ENCODE measurements at places on chromosomes 13 and 19.

DNA sequence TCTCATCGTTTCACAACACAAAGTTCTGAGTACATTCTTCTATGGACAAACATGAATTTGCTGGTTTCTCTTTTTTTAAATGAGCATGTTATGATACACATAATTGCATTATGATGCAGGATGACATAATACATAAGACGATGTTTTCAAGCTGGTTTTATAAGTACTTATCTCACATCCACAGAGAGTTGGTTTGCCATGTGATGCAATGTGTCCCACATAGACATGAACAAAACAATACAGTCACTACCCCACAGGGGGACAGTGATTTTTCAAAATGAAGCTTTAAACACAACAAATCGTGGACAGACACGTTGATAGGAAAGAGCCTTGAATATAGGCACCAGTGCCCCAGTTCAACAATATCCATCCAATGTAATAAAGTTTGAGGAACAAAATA is 447.1 kb downstream of the KLF12 start:
- no peak for DNase-seq

- no peak for DNase-seq
These were observed 172.3 kb upstream of the KLF12 start for GRCh38 chr13:74306496-74306895.

DNA sequence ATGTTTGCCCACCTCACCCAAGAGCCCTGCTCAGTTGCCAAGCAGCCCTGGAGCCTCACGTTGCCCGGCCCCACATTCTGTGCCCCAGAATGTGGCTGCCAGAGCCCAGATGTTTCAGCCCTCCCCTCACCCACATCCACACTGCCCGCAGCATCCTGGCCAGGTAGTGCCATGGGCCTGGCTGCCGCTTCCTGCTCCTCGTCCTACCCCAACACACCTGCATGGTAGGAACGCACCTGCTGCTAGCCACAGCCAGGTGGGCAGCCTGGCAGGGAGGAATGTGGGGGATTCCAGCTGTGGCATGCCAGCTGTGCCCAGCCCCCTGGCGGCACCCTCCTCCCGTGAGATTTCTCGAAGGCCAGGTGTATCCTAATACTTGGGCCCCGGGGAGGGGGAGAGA is 7.5 kb upstream of the NFIX start:
- DNase-seq = no peak

- no peak for DNase-seq
These were observed 8.3 kb downstream of the PLPPR3 start for GRCh38 chr19:813219-814151.

DNA sequence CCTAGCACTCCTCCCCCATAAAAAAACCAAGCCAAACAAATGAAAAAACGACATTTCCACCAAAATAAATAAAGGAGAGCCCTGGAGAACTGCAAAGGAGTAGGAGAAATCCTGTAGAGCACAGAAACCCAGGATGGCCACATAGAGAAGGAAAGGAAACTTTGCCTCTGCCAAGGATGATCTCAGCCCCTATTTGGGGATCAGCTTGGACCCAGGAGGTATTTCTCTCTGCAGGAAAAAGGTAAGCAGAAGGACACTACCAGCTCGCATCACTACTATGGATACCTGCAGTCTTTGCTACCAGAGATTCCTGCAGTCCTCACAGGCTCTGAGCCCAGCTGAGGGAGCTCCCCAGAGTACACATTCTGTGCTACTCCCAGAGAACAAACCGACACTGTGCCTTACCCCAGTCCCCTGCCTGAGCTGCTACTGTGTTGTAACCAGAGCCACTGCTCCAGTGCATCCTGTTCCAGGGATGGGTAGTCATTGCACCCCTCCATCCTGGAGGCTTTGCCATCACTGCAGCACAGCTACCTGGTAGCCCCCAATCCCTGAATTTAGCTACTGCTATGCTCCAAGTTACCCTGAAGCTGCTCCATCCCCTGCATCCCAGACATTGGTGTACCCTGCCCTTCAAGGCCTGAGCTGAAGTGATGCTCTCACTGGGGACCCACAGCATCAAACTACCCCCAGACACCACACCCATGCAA is 41.7 kb downstream of the VWA8 start:
- DNase-seq = no peak

Measured in activated CD4-positive, alpha-beta T cell treated with anti-CD3 and anti-CD28 coated beads, Interleukin-2, Interleukin-6, amounts not matched to agents 100 ng/mL and 50 ng/mL, durations not matched to agents 16 hours and 8 hours (primary cell).